ENCODE measurements at places on chromosomes 4 and X.

- DNase-seq, result no peak
Measured at GRCh38 chrX:8743126-8743732, 11.3 kb upstream of the ANOS1 start.

DNA sequence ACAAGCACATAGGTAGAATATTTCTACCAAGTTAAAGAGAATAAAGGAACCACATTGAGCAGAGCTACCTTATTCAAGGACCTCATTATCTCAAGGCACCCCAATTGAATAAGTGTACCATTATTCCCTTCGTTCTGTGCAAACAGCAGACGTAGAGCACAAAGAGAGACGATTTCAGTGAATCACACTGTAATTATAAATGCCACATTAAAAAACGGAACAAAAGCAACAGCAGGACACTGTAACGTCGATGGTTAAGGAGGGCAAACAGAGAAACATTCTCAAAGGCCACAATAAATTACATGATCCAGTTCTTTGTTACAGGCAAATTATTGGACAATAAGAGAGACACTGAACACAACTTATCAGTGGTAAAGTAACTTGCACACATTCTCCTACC lies 644.1 kb upstream of the TENM3 start:
- DNase-seq, result no peak

DNA sequence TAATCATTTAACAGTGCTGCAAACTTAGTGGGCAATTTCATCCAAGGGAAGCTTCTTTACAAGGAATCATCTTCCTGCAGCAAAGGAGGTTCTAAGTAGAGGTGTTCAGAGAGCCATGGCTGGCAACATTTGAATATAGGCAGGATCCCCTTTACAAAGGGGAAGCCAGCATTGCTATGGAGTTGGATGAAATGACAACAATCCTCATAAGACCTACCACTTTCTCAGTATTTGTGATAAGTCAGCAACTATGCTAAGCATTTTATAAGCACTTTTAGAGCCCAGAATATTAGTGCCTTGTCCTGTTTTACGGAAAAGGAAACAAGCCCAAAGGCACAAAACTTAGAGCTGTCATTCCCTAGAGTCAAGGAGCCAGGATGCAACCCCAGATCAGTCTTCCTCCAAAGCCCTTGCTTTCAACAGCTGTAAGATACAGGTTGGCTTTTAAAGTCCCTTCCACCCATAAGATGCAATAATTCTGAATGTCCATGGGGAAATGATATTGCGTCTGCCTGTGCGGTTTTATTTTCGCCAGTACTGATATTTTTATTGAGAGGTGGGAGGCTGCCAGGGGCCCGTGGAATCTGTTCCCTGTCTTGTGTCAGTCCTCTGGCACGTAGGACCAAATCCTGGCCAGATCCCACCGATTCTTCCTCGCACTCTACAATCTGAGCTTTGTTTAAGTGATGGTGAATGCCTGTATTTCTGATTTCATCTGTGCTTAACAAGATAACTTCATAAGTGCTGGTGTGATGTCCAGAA lies 59.1 kb downstream of the SMIM20 start:
- DNase-seq, result no peak

DNA sequence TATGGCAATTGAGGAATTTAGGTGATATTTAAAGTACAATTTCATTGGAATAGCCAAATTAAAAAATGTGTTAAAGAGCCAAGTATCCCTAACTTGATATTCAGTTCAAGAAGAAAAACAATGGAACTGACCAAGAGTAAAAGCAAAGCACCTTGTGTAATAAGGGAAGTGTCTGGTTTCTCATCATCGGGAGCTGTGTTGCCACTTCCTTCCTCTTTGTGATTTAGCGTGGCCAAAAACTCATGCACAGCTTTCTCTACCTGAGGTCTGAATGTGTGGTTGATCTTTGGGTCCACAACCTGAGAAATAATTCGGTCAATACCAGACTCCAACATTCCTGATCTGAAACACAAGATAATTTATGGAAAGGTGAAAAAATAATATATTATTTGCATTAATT lies 12.4 kb downstream of the BOD1L1 start:
- no peak for DNase-seq

GRCh38 chrX:40483502-40483901 lies 97.3 kb upstream of the ATP6AP2 start:
- no peak for DNase-seq

- no peak for DNase-seq
Measured at GRCh38 chr4:108466936-108467902, 153.2 kb upstream of the RPL34 start.

DNA sequence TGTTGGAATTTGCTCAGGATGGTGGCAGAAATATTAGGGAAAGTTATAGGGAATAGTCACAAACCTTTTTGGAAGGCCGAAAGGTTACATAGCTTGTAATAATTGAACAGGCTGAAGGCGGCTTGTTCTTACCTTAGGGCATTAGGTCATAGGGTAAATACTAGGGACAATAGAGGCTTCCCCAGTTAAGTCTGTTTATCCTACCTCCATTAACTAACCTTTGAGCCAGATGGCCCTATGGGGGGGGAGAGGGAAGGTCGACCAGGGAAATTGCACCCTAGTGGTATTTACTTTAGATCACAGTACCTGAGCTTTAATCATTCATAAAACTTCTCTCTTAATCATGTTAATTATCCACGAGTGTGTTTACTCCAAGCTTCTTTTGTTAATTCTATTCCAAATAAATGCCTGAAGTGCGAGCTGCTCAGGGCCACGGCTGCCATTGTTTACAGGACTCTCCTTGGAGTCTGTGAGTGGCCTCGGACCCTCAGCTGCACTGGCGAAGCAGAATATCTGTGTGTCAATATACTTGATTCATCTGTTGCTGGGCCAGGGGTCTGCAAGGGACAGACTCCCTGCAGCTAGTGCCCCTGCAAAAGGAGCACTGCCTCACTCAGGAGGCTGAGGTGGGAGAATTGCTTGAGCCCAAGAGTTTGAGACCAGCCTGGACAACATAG lies 22.9 kb downstream of the PAGE2 start:
- no peak for DNase-seq
